ENCODE measurements at places on chromosomes 7 and 10.

GRCh38 chr10:1280466-1281404, 224.6 kb downstream of the WDR37 start:
- DNase-seq = no peak

GRCh38 chr10:101293007-101293723, 60.8 kb upstream of the BTRC start:
- no peak for DNase-seq

- DNase-seq = no peak
These were observed 6.1 kb upstream of the SLC29A4 start for GRCh38 chr7:5276611-5277010.

- DNase-seq = peak; percentile 49
These were observed 63.9 kb downstream of the STK17A start for GRCh38 chr7:43646603-43647338.

DNA sequence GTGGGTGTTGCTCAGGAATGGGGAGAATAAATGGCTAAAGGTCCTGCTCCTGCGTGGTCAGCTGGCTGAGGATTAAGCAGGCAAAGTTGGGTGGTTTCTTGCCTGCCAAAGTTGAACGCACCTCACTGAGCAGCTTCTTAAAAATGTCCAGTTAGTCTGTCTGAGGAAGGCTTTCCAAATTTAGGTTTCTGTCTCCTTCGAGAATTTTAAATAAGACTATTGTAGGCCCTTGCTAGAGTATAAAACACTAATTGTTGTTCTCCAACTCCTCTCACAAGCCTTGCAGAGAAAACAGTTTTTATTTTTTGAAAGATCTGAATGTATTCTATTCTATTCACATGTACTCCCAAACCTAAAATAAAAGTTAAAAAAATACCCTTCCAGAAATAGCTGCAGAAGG, 122.0 kb upstream of the LAMB4 start:
- DNase-seq = no peak

GRCh38 chr10:30986053-30986555, 45.6 kb downstream of the ZNF438 start:
- DNase-seq = no peak

DNA sequence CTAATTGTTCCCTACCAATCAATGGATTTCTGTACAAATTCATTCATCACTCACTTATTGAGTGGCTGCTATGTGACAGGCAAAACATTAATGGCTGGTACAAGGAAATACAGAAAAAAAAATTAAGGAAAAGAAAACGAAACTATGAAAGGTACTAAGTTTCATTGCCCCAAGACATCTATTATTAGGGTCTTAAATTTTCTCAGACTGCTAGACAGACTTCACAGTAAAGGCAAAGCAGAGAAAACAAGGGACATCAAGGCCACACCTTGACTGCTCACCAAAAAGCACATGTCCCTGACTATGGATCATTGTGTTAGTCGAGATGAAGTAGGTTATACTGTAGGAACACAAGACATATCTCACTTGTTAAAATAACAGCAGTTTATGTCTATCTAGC, 36.5 kb downstream of the DGKI start:
- no peak for DNase-seq

GRCh38 chr10:23338155-23338828, 6.3 kb downstream of the C10orf67 start:
- DNase-seq = peak; percentile 54

- no peak for DNase-seq
These were observed 75.0 kb downstream of the NEURL1 start for GRCh38 chr10:103568505-103568904.

GRCh38 chr7:24075426-24075810, 208.6 kb upstream of the NPY start:
- DNase-seq = peak; percentile 20

DNA sequence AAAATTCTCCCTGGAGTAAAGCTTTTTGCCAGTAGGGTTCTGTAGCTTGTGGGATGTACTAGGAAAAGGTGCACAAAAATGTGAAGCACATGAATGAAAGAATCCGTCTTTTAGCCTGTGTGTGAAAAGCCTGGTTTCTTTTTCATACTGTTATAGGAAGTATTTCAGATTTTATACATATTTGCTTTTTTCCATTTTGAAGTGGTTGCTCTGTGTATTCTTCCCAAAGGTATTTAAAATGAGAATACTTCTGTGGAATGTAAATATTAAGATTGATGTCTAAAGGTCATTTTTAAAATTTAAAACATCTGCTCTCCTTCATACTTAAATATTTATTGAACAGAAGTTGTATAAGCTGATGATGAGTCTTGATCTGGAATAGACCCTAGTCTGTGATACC, 96.8 kb downstream of the CDK14 start:
- DNase-seq = no peak
